Stimulated activated CD4-positive, alpha-beta T cell treated with anti-CD3 and anti-CD28 coated beads, Interleukin-4, amount 100 ng/mL, for 48 hours (primary cell): ENCODE measurements at places on chromosomes 13 and 19.

GRCh38 chr13:23561261-23561660 is 9.0 kb upstream of the TNFRSF19 start:
- no peak for DNase-seq

GRCh38 chr13:43346427-43346826 is 323.0 kb downstream of the DNAJC15 start:
- DNase-seq, result no peak

DNA sequence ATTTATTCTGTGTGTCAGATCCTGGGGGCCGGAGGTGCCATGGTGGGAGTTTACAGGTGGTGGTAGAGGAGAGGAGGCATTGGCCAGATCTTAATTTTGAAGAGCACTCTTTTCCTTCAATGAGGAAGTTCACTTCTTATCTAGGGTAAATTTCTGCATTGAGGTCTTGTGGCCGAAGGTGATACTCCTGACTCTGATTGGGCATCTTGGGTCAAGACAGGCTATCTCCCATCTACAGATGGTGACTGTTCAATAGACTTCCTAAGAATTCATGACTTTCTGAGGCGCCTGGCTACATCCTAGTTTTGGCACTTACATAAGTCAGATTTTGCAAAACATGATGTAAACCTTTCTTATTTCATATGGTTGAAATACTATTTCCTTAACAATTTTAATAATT is 135.2 kb downstream of the SUCLA2 start:
- DNase-seq, result no peak

- no peak for DNase-seq
Measured at GRCh38 chr19:55345818-55346724, 6.4 kb downstream of the KMT5C start.

GRCh38 chr13:34721631-34722595 is 220.2 kb upstream of the NBEA start:
- DNase-seq, result no peak

DNA sequence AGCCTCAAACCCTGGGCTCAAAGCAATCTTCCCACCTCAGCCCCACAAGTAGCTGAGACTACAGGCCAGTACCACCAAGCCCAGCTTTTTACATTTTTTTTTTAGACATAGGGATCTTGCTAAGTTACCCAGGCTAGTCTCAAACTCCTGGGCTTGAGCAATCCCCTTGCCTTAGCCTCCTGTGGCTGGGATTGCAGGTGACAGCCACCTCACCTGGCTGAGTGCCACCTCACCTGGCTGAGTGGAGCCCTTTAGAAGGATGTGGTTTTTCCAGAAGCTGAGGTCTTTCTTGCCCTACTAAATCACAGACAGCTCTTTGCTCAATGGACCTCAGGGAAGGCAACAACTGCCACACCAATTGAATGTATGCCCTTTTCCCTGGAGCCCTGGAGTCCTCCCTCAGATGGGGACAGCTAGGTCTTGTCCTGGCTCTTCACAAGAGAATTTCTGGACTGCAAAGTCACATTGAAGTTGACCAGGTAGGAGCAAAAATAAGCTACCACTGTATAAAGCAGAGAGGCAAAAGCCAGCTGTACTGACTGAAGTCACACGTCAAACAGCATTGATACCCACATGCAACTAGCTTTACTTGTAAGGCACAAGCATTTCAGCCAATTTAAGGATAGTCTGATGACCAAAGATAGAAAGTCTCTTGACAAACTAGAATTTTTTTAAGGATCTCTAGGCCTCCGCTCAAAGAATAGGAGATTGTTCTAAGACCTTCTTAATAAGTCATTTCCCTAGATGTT is 14.0 kb downstream of the PDX1 start:
- DNase-seq, result no peak

GRCh38 chr19:58352760-58353671 is at the start of gene A1BG:
TSS of gene A1BG (minus strand) at chr19:58353492. CDS start at chr19:58353437, 55 bp downstream.
- no peak for DNase-seq

GRCh38 chr19:19847781-19848180 is 17.9 kb upstream of the ZNF253 start:
- DNase-seq, result no peak

GRCh38 chr19:1354970-1355567 is 28.6 kb upstream of the NDUFS7 start:
- DNase-seq, result no peak

DNA sequence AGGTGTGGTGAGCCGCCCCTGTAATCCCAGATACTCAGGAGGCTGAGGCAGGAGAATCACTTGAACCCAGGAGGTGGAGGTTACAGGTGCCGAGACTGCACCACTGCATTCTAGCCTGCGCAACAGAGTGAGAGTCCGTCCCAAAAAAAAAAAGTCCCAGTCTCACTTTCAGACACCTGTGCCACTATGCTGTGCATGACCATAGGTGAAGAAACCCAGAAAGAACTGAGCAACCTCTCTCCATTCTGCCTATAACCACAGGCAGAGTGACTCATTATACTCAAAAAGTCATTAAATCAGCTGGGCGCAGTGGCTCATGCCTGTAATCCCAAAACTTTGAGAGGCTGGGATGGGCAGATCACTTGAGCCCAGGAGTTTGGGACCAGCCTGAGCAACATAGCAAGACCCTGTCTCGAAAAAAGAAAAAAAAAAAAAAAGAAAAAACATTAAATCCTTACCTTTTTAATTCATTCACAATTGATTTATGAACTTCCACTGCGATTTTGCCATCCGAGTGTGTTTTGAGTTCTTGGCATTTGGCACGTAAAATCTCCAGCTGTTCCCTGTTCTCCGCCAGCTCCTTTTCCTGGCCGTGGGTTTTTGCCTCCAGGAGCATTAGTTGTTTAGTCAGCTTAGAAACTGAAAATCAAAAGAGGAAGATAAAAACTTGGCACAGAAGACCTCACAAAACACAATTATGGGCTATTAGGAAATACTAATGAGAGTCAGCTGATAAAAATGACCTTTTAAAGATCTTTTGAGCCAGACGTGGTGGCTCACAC is 45.5 kb upstream of the SLC7A9 start:
- no peak for DNase-seq

DNA sequence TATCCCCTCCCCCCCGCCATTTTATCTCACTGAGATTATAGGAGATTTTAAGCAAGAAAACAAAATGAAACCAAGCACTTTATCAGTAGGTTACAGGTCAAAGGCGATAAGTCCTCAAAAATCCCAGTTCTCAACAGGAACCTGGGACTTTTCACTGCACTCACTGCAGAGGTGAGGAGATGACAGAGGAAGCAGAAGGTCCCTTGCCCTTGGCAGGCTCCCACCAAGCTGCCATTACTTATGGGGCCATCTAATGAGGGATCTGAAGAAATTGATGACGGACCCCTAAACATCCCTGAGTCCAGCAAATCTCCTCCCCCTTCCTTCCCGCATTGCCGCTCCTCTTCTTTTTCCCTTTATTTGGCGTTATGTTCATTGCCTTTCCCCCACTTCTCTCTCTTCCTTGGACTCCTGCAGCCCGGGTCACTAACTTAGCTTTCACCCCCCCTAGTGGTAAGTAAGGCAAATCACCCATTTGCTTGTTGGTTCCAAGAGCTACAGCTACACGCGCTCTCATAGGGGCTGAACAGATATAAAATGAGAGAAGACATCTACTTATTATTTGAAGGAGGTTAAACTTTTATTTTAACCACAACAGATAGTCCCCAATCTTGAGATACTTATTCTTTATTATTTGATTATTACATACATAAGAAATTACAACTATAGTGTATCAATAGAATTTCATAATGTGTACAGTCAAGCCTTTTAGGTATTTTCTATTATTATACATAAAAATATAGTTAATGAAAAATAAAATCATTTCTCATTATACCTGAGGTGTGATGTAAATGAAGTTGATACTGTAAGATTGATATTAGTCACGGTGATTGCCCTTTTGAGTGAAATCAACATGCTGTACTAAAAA is 52.0 kb upstream of the ARGLU1 start:
- DNase-seq, result peak; percentile 11

DNA sequence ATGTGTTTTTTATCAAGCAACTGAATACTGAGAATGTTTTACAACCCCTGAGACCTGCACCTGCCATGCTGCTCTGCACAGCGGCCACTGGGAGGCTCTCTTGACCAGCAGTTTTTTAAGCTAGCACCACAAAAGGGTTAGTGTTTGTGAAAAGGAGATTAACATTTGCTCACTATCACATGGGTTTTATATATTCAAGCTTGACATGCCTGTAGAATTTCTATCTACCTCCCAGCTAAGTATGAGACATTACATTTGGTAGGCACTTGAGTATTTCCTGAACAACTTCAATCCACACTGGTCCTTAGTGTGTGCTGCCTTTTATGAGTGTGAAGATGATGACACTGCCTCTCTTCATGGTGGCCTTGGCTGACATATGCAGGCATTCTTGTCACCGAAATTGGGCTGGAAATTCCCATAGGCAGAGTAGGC is 1238.9 kb downstream of the UQCRFS1 start:
- DNase-seq, result peak; percentile 1

DNA sequence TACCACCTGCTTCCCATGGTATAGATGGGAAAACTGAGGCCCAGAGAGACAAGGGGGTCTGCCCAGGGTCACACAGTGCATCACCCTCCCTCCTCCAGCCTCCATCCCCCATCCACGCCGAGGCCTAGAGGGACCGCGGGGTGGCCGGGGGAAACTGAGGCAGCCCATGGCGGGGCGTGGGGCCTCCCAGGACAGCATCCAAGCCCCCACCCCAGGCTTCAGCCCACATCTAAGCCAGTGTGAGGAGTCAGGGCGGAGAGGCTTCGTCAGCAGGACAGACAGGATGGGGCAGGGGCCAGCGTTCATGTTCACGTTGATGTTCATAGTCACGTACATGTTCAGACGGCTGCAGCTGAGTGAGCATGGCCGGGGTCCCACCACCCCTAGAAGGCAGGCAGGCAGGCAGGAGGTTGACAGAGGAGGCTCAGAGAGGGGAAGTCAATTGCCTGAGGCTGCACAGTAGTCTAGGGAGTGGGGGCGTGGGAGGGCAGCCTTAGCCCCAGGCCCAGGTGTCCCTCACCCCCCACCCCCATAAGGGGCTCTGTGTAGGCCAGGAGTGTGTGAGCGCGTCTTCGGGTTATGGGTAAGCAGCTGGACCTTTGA is 23.3 kb downstream of the SMIM24 start:
- DNase-seq, result no peak

GRCh38 chr13:31008400-31009115 is 76.1 kb downstream of the TEX26 start:
- DNase-seq, result no peak

DNA sequence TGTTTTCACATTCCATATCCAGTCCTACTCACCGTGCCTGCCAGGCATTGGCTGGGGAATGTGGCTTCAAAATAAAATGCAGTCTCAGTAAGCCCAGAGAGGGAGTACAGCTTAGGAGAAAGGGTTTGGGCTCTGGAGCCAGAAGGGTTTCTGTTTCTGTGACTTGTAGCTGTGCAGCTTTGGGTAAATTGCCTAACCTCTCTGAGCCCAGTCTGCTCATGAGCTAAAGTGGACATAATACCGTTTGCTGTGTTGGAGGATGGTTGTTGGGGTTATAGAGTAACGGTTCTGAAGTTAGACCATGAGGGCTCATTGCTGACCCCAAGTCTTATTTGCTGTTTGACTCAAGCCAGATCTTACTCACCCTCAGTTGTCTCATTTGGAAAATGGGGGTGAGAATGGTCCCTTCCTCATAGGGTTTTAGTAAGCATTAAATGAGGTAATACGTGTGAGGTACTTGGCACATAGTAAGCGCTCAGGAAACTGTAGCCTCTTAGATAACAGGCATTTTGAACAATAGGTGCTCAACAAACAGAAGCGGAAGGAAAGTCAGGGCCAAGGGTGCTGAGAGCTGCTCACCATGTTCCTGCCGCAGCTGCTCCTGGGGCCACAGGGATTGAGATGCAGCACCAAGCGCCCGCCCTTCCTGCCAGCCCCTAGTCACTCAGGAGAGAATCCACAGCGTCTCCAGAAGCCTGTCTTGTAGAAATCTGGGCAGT is 45.5 kb downstream of the C13orf42 start:
- no peak for DNase-seq

- no peak for DNase-seq
Measured at GRCh38 chr19:718251-718951, 9.7 kb downstream of the PALM start.

DNA sequence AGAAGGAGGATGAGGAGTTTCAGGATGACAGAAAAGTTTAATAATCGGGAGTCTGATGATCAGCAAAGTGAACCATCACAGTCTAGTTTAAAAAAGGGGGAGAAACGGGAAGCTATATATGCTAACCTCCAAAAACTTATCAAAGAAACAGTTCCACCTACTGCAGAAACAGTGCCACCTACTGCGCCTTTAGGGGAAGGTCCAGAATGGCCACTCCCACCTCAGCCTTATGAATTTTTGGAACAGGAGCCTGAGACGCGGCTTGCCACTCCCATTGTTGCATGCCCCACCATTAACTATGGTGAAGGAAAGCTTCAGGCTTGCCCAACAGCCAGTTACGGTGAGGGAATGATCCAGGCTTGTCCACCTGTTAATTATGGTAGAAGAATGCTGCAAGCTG is 929.0 kb downstream of the SLITRK6 start:
- no peak for DNase-seq

GRCh38 chr13:110092831-110093247 is 214.1 kb downstream of the COL4A1 start:
- no peak for DNase-seq

DNA sequence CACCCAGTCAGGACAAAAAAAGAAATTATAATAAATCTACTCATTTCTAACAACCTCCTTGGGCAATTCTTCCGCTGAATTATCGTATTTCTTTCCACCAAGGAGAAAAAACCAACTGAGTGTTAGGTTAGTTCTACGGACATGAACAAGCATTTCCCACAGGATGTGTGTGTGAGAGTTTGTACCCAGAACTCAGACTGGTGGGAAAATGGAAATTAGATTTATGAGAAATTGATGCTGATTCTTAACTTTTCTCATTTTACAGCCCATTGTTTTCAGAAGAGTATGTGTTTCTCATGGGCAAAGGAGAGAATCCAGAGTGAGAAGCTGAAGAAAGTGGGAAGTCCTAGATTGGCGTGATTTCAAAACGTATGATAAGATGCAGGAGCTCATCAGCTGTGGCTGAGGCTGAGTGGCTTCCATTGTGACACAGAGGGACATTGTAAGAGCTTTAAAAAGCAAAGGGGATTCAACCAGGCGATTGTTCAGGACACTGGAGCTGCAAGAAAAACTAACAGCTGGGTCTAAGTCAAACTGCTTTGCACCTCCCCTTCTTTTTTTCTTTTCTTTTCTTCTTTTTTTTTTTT is 184.7 kb upstream of the ARGLU1 start:
- no peak for DNase-seq

DNA sequence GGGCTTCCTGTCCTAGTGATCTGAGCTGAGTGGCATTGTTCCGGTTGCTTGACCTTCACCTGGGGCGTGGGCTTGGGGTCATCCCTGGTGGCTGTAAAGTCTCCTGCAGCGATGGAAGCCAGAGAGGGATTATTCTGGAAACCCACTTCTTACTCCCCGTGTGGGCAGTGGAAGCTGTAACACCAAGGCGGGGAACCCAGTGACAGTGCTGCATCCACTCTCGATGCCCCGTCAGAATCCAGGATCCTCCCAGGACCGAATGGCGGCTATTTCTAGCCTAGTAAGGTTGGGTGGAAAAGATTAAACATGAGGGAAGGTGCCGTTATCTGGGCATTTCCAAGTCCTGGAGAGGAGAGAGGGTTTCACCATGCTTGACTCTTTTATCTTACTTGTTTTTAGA is 280.6 kb downstream of the ZNF536 start:
- DNase-seq, result no peak
